ENCODE measurements at places on chromosomes 2 and 18.

- DNase-seq, result no peak
These were observed 308.7 kb downstream of the CBLN2 start for GRCh38 chr18:72235422-72235821.

DNA sequence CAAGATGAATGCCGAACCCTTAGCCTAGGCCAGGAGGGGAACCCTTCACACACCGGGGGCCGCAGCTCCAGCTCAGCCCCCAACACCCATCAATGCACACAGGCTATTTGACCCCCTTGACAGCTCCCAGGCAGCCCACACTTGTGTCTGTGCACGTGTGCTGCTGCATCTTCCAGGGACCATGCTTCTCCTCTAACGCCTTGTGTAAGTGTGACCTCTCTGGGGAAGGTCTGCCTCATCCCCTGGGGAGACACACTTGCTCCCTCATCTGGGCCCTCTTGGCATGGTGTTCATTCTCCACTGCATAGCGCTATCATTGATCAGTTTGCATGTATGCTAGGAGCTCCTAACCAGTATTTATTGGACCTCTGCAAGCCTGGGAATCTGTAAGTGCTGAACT, 120.0 kb upstream of the FHL2 start:
- DNase-seq, result no peak

DNA sequence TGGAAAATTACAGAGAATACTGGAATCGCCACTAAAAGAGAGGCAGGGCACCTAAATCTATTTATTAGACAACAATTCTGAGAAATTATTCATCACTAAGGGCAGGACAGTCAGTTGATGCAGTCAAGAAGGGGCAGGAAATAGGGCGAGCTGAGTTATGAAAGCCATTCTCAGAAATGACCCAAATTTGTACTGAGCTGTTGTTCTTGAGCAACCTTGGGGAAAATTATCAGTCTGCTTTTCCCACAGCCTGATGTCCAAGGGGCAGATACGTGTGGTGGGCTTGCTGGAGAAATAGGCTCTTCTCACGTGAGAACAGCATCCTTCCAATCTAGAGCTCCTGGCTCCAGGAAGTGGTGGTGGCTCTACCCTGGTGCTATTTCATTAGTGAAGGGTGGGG, 38.6 kb downstream of the STON1 start:
- DNase-seq, result no peak

- no peak for DNase-seq
These were observed 60.2 kb upstream of the FZD7 start for GRCh38 chr2:201973305-201973928.

GRCh38 chr2:447902-448665, 160.2 kb upstream of the ALKAL2 start:
- no peak for DNase-seq

GRCh38 chr2:241410739-241411176, 54.7 kb downstream of the FARP2 start:
- DNase-seq, result no peak

DNA sequence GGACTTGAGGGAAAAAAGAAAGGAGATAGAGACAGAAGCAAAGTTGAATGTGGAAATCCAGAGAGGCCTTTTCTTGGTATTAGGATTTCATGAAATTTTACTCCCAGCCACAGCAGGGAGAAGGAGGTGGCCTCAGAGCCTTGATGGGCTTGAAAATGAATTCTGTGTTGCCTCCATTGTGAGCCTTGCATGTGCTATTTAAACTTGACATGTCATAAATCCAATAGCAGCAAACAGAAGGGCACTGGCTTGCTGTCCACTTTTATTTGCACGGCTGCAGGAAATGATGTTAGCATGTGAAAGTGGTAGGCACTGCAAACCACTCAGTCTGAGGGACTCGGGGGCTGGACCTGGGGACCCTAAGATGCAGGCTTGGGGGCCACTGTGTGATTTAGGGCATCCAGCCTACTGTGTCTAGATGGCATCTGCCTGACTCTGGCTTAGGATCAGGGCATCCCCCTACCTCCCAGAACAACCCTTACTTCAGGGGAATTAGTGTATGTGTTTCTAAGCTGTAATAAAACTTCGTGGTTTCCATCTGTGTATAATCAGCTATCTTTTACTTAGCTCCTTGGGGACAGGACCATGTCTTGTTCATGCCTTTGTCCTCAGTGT, 139.1 kb upstream of the SKOR2 start:
- DNase-seq, result no peak

DNA sequence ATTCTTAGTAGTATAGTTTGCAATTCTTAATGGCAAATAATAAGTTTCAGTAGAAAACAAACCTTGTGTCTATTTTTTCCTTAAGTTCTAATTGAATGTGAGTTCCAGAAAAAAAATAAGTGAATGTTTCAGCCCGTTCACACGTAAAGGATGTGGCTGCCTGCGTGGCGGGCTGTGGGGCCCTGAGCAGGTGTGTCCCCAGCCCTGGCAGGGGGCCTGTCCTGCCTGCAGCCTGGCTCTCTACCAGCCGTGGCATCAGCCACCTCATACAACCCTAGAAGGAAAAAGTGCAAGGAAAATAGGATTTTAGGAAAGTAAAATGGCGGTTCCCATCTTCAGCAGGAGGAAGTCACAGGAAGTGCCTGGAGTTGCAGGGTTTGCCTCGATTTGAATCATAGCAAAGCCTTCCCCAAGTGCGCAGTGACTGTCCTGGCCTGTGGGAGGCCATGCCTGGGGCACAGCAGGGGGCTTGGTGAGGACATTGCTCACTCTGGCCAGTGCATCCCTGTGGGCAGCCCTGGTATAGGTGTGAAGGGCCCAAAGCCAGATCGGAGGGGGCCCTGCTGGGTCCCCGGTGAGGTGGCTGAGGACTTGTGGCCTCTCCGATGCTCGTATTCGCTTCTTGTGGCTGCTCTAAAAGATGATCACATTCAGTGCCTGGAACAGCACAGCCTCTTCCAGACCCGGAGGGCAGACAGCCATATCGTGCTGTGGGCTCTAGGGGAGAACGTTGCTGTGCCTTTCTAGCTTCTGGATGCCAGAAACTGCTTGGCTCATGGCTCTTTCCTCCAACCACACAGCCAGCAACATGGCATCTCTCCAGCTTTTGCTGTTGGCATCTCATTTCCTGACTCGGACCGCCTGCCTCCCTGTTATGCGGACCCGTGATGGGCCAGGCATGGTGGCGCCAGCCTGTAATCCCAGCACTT, 12.6 kb downstream of the DTYMK start:
- DNase-seq, result no peak
